ENCODE measurements at places on chromosomes 7 and 10.
A peak's percentile ranks its signal among the peaks of the same experiment; 100 is the strongest.

GRCh38 chr7:106023369-106024322, 60.6 kb downstream of the CDHR3 start:
- no peak for ATAC-seq

DNA sequence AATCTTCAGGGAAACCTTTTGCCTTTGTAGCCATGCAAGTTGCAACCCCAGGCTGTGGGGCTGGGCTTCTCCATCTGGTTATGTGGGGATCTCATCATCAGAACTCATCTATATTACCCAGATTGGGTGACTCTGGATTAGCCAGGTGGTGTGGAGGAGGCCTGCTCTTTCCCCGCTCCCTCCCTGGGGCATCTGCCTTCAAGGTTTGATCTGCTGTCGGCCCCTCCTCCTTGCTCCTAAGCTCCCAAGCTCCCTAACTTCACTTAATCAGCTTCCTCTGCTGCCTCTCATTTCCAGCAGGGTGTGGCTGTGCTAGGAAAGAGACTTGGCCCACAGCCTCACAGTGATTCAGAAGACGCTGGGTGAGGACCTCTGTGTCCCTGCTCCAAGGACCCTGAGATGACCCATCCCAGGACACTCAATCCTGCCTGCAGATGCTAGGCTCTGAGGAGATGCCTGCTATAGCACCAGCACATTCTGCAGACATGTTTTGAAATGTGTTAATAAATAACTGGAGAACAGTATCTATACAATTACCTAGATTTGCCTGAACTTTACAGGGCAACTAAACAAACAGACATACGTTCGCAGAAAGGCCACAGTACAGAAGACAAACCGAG, 392.1 kb upstream of the PODXL start:
- ATAC-seq = no peak

GRCh38 chr10:75744261-75744660, 312.8 kb downstream of the LRMDA start:
- ATAC-seq = no peak

- ATAC-seq = no peak
These were observed 630 bp downstream of the ZNF680 start for GRCh38 chr7:64562256-64562625.

DNA sequence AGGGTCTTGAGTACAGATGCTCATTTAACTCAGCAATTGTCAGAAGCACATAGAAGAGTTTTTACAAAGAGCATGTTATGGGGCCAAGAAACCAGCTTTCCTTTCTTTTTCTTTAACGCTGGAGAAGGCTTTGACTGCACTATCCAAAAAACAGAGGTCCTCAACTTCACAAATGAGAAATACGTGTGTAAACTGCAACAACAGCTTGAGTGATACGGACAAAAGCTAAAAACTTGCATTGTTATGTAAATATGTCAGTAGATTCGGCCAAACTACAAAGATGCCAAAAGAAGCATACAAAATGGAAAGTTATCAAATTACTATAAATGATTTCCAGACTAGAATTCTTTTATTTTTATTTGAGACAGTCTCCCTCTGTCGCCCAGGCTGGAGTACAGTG, 62.4 kb upstream of the C10orf90 start:
- ATAC-seq = no peak

DNA sequence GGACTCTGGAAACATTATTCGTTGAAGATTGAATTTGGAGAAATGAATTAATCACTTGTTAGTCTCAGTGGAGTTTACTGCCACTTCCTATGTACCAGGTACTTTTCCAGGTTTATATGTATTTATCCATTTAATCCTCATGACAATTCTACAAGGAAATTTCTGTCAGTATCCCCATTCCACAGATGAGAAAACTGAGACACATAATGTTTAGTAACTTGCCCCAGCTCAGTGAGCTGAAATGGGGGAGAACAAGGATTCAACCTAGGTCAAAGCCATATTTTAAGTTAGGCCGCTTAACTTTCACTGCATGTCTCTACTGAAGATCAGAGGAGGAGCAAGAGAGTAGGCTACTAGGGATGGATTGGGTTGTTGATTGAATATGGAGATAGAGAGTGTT, 4.6 kb upstream of the SCIN start:
- ATAC-seq = no peak

- no peak for ATAC-seq
These were observed 13.2 kb upstream of the GDF10 start for GRCh38 chr10:47286591-47287315.

DNA sequence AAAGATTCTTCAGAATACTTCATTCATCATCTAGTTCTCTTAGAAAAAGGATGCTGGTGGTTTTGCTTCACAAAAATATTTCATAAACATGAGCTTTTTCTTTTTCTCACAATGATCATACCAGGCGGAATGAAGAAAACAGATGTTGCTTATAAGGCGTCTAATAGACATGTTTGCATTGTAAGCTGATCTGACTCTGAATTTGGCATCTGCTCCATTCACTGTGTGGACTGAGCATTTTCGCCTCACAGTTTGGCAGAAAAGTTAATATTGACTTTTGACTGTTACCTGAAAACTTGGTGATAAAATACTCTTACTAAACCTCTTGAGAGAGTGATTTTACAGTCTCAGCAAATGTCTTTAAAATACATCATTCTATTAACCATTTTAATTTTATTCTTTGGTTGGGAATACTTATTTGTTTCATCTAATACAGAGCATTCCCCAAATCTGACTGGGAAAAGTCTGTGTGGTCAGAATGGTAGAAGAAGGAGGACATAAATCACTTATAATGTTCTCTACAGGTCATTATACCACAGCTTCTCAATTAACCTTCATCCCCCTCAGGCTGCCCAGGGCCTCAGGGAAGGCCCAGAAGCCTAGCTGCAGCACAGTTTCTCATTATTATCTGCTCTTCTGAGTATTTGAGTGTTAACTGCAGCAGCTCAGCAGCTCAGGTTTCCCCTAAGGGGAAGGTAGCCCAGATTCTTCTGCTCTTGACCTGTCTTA, 121.6 kb upstream of the KAT6B start:
- ATAC-seq = no peak

GRCh38 chr7:68977385-68978055, 620.8 kb upstream of the AUTS2 start:
- ATAC-seq = no peak

- ATAC-seq = no peak
These were observed 3.6 kb downstream of the LHPP start for GRCh38 chr10:124465003-124465776.

- ATAC-seq = no peak
These were observed 1164.0 kb upstream of the CELF2 start for GRCh38 chr10:9853405-9854355.

DNA sequence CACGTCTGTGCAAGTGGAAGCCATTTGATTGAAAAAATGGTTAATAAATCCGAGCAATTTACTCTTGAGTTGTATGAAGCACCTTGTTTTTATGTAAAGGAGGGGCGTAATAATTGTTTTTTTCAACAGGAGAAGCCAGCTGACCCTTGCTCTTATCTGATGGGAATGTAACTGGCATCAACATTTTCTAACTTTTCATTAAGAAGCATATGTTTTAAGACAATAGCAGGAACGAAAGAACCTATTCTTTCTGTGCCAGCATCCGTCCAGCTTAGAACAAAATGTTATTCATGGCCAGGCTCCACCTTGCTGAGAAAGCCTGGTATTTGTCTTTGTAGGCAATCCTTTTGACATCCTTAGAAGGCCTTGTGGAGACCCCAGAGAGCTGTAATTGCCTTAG, 22.2 kb upstream of the AFAP1L2 start:
- ATAC-seq = no peak

- ATAC-seq = no peak
These were observed 12.7 kb downstream of the LMTK2 start for GRCh38 chr7:98119256-98119918.

DNA sequence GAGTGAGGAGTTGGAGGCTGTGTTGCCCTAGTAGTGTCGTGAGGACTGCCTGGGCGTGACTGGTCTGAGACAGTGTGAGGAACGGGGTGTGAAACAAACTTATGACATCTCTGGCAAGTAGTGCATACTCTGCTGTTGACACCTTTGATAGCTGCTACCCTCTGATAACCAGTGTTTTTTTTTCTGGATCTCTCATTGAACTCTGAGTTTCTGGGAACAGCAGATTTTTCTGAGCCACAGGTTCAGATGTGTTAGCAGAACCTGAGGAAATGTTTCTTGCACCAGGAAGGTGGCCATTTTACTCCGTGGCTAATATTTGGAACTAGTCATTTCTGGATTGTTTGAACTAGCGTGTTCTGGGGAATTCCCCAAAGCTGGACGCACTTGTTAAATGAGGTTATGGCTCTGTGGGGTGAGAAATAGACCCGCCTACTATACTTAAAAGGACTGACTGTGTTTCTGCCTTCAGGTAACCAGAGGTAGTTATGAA, 52.9 kb downstream of the AUTS2 start:
- peak; percentile 57 for ATAC-seq

- no peak for ATAC-seq
These were observed 444.1 kb downstream of the GRID1 start for GRCh38 chr10:85922356-85923129.

- peak; percentile 68 for ATAC-seq
These were observed 110.1 kb downstream of the TPST1 start for GRCh38 chr7:66315192-66315591.

DNA sequence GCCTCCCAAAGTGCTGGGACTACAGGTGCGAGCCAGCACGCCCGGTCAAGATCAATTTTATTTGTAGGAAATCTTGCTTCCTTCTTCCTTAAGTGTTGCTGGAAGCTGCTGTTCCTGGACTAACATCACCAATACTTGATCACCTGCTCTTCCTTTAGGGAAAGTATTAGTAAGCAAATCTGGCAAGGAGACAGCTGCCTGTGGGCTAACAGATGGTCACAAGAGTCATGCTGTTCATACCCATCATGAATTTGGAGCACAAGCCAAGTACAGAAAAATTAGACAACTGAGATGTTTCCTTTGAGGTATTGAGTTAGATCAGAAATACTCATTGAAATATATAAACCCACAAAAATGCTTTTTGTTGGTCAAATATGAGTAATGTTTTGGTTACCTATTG, 27.9 kb downstream of the BAIAP2L1 start:
- ATAC-seq = peak; percentile 60

DNA sequence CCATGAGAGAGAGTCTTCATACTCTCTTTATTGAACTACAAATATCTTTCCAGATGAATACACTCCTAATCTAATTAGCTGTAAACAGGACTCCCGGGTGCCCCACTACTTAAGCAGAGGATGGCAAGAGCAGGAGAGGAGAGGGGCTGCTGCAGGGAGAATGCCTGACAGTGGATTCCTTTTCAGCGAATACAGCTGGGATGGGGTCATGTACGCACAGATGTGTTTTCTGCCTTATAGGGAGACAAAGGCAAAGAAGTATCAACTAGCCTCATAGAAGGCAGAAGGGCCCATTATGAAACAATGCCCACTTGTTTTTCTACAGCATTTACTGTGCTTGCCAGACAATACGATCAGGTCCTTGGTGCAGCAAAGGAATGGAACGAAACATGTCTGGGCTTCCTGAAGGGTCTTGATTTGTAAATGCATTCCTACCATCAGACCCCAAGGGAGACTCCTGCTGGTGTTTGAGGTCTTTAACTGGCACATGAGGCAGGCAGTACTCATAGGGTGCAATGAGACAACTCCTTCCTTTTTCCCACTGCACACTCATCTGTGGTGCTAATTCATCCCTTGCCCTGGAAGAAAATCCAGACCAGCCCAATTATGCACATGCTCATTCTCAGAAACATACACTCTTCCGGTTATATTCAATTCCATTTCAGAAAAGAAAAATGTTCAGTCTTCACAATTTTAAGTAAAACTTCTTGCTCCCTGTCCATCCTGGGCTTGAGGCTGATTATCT, 117.1 kb downstream of the AOAH start:
- ATAC-seq = no peak

DNA sequence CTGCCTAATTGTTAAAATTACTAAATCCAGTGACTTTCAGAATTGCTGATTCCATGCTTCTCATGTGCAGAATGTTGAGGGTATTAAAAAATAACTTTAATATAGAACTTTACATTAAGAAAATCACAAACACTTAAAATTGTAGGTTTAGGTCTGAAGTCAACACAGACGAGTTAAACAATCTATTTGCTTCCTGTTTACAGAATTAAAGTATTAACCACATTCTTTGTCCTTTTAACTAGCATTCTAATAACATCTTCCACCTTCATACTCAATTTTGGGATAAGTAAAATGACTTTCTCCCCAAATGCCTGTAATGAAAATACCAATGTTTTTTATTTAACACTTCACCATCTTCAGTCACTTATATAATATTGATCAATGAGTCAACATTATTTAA, 2.2 kb downstream of the ITGB1 start:
- no peak for ATAC-seq

- no peak for ATAC-seq
These were observed 75.5 kb downstream of the CARD11 start for GRCh38 chr7:2968176-2968575.

DNA sequence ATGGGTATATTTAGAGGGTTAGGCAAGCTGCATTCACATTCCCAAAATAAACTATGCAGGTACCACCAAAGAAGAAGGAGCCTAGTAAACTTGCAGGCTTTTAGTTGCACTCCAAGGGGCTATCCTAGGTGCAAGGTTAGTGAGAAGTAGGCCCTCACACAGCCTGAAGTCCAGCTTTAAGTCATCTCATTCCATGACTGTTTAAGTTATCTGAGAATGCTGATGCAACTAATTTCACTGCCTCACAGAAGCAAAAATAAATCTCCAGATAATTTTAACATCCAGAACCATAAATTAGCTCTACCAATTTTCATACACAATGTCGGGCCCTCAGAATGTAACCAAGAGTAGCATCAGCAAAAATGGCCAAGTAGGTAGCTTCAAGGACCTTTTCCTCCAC, 34.3 kb upstream of the HHEX start:
- ATAC-seq = no peak

GRCh38 chr7:21149809-21150208, 278.1 kb upstream of the SP4 start:
- no peak for ATAC-seq

DNA sequence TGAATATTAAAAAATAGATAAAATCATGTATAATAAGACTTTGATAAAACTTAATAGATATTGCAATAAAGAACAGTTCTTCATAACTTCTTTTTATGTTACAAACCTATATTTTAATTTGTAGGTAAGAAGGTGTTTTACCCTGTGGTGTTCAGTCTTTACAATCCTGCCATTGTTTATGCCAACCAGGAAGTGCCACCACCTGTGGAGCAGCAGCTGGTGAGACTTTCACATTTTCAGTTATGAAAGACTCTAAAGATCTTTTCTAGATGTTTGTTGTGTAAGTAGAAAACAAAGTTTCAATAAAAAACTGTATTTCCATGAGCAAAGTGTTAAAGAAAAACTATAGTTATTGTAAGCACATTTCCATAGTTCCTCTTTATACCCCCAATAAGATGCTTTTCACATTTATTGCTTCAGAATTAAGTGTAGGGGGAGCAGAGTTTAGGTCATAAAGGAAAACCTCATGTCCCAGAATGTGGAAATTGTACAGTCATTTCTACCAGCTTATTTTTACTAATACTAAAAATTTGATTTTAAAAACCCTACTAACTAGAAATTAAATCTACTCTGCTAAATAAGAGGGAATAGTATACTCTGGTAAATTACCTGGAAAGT, 28.7 kb downstream of the CSGALNACT2 start:
- no peak for ATAC-seq

GRCh38 chr10:67119651-67120050, 193.8 kb downstream of the LRRTM3 start:
- ATAC-seq = no peak
